ENCODE measurements at places on chromosomes 5 and 9.
A peak's percentile ranks its signal among the peaks of the same experiment; 100 is the strongest.

GRCh38 chr5:62720031-62720441, 141.4 kb downstream of the LRRC70 start:
- no peak for DNase-seq

DNA sequence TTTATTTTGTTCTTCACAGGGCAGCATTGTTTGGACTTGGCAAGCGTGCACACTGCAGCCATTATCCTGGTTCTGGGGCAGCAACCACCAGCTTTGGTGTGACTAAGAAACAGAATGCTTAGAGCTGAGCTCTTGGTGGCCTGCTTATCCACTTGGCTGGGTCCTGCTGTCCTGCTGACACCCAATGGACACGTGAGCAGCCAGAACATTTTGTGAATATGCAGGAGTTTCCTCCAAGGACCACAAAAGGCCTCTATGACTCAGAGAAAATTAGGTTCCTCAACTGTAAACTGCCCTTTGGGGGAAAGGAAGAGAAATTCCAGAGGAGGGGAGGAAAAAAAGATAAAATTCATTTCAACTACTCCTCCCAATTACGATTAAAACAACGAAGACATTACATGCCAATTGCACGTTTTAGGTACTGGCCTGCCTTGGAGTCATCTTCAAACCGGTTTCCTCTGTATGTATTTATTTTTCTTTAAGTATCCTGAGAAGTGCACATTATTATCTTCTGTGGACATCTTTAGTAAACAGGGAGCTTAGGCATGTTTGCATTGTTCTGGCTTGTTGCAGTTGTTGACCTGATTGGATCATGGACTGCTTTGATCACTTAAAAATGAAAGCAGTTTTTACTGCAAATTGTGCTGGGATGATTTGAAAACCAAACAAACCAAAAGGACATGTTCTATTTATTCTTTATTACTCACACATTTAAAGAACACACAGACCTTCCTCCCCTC, 82.3 kb upstream of the TLE4 start:
- peak; percentile 67 for DNase-seq

DNA sequence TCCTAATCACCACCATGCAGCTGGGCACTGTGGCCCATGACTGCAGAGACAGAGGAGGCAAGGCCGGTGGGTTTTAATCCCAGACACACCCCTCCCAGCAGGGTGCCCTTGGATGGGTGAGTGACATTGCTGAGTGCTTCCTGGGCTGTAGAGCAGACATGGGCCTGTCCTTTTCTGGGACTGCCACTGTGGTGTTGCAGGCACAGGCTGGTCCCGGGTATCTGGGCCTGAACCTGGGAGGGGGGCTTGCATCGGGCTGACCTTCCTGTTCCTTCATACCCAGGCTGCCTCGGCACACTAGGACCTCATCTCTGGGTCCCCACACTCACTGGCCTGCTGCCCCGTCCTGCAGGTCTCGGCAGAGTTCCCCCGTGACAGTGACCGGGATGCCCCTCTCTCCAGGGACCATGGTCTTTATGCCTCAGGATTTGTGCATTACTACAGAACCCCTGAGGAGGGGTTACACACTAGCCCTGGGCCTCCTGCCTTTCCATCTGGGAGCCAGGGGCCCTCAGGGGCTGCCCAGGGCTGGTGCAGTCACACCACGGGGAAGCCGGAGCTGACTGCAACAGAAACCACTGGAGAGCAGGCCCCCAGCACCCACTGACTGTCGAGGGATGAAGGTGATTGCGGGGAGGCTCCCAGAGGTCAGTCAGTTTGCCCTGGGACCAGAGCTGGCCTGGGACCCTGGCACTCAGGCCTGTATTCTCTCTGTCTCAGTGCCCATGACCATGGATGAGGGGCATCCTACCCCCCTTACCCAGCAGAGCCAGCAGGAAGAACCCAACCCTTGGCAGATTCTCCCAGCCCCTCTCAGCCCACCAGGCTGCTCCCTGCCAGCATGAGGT, 8.9 kb upstream of the SLC25A48 start:
- DNase-seq, result no peak

DNA sequence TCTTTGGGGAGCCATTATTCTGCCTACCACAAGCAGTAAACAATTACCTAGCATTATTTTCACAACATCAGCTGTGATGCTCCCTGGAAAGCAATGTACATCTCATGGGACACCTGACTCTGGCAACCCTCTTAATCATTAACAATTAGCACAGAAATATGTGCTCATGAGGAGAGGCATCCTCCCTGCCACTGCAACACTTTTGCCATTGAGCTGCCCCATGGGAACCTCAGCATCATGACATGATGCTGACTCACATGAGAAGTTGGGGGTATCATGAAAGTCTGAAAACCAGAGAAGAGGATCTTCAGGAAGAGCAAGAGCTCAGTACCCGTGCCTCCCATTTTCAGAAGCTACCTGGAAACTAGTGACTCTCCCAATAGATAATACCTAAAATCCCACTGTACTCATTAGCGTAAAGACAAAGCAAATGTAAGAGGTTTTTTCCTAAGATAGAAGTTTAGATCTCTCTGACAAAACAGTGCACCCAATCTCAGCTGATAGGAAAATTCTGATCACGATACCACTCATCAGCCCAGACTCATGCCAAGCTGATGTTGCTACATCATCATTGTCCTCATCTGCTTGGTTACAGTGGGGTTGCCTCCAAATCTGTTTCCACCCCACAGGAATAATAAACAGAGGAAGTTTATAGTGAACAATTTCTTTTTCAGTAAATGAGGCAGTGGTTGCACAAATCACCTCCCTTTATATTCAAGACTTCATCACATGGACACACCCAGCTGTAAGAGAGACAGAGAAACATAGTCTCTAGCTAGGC, 244.5 kb downstream of the NR2F1-AS1 start:
- no peak for DNase-seq

DNA sequence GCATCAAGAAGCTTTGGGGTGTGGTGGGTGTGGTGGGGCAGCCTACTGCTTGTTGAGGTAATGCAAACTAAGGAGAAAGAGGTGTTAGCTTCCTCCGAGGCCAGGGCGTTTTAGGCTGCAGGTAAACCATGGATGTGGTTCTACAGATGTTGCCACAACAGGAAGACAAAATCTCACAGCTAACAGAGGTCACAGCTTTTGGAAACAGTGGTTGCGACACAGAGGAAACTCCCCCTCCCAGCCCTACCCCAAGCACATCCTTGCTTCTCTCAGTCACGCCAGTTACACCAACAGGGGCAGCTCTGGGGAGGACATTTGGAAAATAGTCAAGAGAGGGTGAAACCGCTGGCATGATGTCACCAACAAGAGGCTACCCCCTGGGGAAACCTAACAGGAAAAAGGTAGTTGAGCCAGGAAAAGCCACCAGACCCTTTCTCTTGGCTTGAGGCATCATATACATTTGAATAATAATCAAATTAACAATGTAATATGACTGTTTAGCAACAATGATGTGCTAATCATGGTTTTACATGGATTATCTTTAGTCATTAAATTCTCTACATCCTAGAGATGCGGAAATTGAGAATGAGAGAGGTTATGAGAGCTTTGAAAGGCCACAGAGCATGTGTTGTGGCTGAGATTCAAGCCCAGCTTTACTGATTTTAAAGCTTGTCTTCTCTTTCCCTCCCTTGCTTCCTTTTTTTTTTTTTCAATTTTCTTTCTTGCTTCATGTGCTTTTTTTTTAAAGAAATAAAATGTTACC, 82.2 kb upstream of the IL12B start:
- no peak for DNase-seq

DNA sequence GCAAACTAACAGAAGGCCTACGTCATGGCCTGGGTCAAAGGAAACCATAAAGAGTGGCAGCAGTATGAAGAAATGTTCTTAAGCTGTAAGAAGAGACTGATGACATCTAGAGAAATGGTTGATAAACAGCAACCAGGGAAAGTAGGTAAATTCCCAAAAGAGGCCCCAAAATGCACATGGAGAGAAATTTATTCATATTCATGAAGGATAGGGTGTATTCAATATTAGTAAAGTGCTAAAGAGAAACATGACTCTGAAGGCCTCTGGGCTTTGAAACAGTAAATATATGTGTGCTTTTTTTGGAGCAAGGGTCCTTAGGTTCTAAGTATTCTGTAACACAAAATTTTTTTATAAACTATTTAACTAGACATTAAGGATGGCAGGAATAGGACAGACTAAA, 149.7 kb upstream of the GRIA1 start:
- no peak for DNase-seq

DNA sequence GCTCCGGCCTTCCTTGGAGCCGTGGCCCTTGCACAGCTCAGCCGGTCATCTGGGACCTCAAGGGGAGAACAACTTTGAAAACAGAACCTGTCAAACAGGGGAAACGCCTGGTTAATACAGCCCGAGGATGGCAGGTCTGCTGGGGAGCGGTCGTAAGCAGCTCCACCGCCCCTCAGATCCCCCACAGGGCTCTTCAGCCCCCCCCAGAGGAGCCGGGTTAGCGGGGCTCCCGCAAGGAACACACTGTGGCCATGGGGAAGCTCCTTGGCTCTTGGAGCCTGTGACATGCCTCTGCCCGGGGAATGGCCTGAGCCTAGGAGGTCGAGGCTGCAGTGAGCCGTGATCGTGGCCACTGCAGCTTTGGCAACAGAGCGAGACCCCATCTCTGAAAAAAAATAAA, 6.8 kb downstream of the TMEM250 start:
- no peak for DNase-seq

- no peak for DNase-seq
Observed at GRCh38 chr5:143466632-143467031, 63.1 kb upstream of the NR3C1 start.
